ENCODE measurements at places on chromosomes 3 and 15. TPM values are rescaled to one million over a fixed set of nuclear protein-coding genes. Genes with fewer than 3 reads are reported as not detected.

Gene EHHADH
- 4.1 TPM for total RNA-seq

Gene RAB7A
- total RNA-seq = 62.3 TPM

Gene C3orf22
- total RNA-seq = not detected

Gene CLEC3B
- total RNA-seq = 0.52 TPM

Gene UROC1
- total RNA-seq = not detected

Data from epithelial cell of alveolus of lung (primary cell).